ENCODE measurements at places on chromosomes 6 and 20.

GRCh38 chr6:25133568-25133967, 145.6 kb upstream of the CARMIL1 start:
- no peak for DNase-seq

- DNase-seq: no peak
These were observed 51.3 kb upstream of the ARMC2 start for GRCh38 chr6:108796875-108797274.

DNA sequence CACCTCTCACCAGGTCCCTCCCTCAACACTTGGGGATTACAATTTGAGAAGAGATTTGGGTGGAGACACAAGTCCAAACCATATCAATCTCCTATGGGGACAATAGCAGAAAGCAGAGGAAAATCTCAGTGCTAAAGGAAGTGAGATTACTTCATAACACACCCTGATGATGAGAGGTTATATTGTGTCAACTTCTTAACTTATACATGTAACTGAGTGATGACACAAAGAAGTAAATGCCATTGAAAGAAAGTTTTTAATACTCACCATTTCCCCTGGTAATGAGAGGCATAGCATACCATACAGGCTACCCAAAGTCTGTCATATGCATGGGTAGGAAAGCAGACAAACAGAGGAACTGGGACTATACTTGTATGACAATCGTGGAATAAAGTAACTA, 137.2 kb downstream of the MMUT start:
- DNase-seq: no peak

GRCh38 chr20:21398109-21399004, 1.0 kb upstream of the NKX2-4 start:
- DNase-seq: no peak

DNA sequence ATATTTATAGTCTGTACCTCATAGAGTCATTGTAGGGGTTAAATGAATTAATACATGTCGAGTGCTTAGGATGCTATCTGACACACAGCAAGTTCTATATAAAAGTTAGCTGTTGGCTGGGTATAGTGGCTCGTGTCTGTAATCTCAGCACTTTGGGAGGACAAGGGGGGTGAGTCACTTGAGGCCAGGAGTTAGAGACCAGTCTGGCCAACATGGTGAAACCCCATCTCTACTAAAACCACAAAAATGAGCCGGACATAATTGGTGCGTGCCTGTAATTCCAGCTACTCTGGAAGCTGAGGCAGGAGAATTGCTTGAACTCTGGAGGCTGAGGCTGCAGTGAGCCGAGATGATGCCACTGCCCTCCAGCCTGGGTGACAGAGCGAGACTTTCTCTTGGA, 222.9 kb downstream of the UBE3D start:
- peak; percentile 56 for DNase-seq

DNA sequence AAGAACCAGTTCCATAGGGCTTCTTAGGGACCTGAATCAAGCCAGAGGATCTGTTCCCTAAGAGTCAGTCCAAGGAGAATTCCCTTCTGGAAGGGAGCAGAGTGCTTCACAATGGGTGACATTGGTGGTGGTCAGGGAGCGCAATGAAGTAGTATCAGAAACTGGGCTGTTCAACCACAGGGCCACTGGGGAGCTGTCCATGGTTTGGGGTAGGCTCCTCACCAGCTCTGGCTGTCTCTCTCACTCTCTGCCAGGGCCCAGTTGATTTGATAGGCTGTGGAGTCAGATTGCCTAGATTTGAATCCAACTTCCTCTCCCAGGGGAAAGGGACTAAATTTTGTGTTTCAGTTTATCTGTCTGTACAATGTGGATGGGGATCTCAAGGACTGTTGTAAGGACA, 36.7 kb upstream of the CHD6 start:
- DNase-seq: no peak

DNA sequence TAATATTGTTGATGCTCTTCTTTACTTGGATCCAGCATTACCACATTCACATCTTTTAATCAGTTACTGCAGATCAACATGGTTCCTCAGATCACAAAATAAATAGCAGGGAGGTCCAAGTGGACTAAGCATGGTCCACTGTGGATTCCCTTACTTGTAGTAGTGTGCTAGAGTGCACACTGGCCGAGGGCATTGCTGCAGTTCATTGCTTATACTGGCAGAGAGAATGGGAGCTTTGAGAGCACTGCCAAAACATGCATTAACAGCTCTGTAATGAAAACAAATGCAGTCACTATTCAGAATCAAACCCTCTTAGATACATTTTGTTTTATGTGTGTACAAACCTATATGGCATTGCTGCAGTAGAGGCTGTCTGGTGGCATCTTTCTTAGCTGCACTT, 471.5 kb downstream of the CD109 start:
- no peak for DNase-seq

GRCh38 chr6:149503276-149503675, 18.5 kb upstream of the ZC3H12D start:
- DNase-seq: no peak

DNA sequence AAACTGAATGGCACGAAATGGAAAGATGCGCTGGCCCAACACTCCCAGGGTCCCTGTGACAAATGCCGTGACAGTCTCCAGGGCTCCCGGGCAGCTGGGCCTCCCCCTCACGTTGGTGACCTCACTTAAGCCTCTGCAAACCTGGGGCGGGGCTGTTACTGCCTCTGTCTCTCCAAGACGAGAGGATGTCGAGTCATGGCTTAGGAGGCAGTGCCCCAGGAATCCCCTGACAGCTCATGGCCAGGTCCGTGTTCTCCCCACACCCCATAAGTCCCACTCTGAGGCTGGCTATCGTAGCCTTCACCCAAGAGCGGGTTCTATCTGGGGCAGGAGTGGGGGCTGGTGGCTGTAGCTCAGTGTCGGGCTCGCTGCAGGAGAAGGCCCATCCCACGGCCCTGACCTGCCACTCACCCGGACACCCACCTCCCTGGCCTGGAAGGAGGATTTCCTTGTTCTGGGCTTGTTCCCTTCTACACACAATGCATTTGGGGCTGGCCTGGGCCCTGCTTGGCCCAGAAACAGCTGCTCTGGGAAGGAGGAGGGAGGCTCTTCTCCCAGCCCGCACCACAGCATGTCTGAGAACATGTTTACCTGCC, 5.6 kb upstream of the RPS21 start:
- DNase-seq: peak; percentile 56

DNA sequence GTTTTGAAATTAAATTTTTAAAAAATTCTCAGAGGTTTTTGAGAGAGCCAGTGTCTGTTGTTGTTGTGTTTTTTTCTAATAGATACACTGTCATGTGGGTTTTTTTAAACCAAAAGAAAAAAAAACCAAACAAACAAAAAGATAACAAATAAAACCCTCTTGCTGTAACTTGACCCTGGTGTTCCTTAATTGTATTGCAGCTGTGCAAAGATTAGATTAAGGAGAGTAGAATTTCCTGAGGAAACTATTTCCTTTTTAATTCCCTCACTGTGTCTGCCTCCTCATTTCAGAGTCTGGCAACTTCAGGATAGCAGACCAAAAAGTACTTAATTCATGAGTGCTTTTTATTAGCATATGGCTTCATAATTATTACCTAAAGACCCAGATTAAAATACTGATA, 281.9 kb downstream of the EPM2A start:
- no peak for DNase-seq

DNA sequence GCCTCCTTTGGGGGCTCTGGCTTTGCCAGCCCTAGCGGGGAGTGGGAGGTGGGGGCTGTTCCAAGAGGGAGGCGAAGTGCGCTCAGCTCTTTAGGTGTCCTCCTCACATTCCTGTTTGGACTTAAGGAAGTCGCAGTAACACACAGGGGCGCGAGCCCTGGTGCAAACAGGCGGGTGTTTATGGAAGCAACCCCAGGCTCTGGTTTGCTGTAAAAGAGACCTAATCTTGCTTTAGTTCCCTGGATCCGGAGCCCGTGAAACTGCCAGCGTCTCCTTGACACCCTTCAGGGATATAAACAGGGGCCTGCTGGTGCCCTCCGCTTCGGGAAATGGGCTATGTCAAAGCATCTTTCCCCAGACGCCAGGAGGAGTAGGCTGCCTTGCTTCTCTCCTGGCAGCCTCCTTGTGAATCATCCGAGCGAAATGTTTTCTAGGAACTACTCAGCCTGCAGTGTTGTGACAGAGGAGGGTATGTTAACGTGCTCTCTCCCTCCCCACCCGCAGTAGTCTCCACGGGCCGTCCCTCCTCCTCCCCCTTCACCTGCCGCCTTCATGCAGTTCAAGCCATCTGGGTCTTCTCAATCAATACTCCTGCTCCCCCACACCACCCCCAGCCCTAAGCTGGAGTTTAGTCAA, 168.0 kb upstream of the LRFN2 start:
- DNase-seq: peak; percentile 18

- no peak for DNase-seq
These were observed 54.9 kb upstream of the TULP4 start for GRCh38 chr6:158257425-158257759.

DNA sequence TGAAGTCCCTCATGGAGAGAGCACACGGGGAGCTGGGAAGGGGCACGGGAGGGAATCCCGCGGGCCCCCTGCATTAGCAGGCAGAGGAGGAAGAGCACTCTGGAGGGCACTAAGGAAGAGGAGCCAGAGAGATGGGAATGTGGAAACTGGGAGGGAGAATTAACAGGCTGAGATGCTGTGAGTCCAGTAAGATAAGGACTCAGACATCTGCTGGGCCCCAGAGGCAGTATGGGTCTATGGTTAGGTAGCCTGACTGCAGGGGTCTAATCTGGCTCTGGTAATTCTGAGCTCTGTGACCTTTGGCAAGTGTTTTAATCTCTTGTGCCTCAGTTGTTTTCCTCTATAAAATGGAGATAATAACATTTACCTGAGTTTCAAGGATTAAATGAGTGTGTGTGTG, 15.7 kb upstream of the SRSF3 start:
- DNase-seq: no peak

GRCh38 chr6:166613027-166613426, 14.0 kb downstream of the RPS6KA2 start:
- no peak for DNase-seq

GRCh38 chr6:106609699-106610098, 19.6 kb downstream of the RTN4IP1 start:
- no peak for DNase-seq

DNA sequence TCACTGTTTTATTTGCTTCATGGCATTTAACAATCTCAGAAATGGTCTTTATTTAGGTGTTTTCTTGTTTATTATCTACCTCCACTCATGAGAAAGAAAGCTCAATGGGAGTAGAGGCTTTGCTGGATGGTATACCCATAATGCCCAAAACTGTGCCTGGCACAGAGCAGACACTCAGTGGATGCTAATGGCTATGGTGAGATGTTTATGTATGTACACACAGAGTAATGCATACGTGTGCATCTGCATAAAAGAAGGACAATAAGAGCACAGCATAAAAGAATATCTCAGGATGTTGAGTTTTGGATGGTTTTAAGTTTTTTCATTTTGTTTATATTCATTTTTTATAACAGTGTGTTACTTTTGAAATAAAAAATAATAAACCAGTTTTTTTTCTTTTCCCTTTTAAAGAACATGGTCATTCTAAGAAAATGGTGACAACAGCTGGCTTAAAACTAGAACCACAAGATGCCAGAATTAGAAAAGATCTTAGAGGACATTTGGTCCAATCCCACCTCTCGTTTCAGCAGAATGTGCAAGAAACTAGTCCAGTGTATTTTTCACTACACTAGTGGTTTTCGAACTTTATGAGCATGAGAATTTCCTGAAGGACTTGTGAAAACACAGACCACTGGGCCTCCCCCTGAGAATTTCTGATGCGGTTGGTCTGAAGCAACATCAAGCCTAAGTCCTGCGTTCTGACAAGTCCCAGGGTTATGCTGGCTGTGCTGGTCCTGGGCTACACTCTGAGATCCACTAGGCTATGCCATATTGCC, 131.9 kb downstream of the FYN start:
- DNase-seq: no peak

DNA sequence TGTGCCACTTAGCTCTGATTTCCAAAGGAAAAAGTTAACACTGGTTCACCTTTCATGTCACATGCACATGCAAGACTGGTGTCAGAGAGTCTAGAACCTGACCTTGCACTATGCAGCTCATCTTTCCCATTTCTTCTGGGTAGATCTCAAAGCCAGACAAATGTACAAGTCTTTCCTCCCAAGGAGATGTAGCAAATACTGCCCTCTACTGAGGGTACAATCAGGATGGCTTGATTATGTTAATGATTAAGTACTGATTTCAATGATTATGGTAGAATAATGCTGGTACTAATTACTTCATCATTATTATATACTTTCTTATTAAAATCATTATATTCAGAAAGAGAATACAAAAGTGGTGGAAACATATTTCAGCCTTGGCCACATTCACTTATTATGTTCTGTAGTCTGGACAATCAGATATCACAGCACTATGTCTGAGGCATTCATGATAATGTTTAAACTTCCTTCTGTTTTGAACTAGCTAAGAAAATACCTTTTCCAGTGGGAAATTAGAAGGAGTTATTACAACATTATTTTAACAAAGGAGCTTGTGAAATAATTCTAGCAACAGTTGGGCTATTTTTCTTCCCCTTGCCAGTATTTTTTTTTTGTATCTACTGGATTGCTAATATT, 68.5 kb upstream of the FOXO3 start:
- peak; percentile 22 for DNase-seq

GRCh38 chr6:111688331-111688730, 82.7 kb upstream of the TRAF3IP2 start:
- no peak for DNase-seq

GRCh38 chr6:150967910-150968309, 102.4 kb downstream of the MTHFD1L start:
- DNase-seq: no peak

GRCh38 chr6:157143171-157143889, 180.0 kb downstream of the TMEM242 start:
- DNase-seq: no peak

- DNase-seq: no peak
These were observed 174.3 kb downstream of the CDKAL1 start for GRCh38 chr6:20708367-20709124.

- no peak for DNase-seq
These were observed 163.9 kb upstream of the AFDN start for GRCh38 chr6:167662881-167663205.

GRCh38 chr6:20134613-20135012, 77.7 kb downstream of the MBOAT1 start:
- DNase-seq: no peak

DNA sequence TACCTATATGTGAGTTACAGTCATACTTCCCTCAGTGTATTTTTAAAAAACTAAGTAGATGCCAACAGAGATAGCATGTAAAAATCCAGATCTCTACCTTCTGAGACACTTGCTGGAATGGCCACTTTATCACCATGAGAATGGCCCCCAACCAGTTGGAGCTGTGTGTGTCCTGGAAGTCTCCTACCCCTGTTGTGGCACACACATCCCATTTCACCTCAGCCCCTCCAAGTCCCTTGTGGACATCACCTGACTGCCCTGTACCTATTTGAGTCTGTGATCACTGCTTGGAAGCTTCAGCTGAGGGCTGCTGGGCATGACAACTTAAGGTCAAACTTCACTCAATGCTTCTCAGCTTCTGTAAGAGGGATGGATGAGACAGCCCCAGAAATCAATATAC, 24.1 kb downstream of the MOCS1 start:
- DNase-seq: no peak

GRCh38 chr6:32116674-32117073, 7.5 kb upstream of the TNXB start:
- DNase-seq: no peak

GRCh38 chr20:21575167-21575566, 61.3 kb upstream of the NKX2-2 start:
- DNase-seq: no peak

All from amniotic stem cell (primary cell).